ENCODE measurements at places on chromosomes 16 and 17.

DNA sequence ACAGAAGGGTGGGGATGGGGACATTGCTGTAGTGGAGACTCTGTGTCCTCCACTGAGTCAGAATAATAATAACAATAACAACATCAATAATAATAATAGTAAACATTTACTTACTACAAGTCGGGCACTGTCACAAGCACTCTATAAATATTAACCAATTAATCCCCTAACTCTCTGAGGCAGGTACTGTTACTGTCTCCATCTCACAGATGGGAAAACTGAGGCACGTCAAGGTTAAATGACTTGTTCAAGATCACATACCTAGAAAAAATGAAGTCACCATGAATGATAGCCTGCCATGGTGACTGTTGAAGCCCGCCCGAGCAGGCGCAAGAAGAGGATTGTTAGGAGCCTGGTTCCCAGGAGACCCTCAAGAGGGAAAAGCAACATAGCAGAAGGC lies 10.2 kb downstream of the PRR29 start:
- DNase-seq, result no peak

- DNase-seq, result peak; percentile 31
Observed at GRCh38 chr16:22948603-22949368, 134.8 kb downstream of the HS3ST2 start.

DNA sequence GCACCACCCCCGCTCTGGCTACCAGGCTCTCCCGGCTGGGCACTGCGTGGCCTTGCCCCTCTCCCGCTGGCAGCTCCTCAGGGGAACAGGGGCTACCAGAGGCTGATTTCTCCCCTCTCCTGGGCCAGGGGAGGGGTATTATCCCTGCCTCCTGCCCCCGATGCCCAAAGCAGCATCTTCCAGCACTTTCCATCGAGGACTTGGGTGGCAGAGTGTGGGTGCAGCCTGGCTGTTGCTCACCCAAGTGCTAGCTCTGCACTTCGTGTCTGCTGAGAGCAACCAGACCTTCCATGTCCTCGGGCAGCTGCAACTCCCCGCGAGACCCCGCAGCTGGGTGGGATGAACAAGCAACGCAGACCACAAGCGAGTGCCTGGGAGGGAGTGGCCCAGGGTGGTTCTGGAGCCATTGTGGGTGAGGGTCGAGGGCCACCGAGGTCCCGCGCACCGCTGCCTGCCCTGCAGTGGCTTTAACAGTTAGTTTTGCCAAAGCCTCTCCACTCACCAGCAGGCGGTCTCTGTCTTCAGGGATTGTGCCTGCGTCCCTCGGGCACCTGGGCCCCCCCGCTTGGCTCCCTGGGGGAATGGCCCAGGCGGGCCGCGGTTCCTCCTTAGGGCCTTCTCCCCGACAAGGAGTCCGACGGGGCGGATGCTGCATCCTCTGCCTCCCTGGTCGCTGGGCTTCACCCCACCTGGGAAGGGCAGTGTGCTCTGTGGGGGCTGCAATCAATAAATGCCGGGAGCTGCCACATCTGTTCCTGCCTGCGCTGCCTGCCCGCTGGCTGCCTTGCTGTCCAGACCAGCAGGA lies 8.4 kb downstream of the SLC25A10 start:
- DNase-seq, result no peak

GRCh38 chr17:41287050-41287449 lies 11.6 kb downstream of the KRTAP9-7 start:
- DNase-seq, result no peak

DNA sequence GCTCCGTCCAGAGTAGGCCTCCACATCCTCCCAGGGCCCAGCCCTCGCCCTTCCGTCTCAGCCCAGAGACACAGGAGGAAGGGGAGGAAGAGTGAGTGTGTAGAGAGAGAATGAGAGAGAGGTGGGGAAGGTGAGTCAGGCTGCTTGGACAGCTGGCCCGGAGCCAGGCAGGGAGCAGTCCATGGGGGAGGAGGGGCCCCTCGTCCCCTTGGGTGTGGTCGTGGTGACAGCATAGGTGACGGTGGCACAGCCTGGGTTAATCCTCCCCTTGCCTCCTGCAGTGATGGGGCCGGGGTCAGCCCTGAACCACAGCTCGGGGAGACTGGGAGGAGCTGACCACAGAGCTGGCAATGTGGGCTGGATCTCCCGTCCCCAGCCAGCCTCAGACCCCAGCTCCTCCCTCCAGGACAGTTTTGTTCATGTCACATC lies 36.5 kb downstream of the FA2H start:
- no peak for DNase-seq

DNA sequence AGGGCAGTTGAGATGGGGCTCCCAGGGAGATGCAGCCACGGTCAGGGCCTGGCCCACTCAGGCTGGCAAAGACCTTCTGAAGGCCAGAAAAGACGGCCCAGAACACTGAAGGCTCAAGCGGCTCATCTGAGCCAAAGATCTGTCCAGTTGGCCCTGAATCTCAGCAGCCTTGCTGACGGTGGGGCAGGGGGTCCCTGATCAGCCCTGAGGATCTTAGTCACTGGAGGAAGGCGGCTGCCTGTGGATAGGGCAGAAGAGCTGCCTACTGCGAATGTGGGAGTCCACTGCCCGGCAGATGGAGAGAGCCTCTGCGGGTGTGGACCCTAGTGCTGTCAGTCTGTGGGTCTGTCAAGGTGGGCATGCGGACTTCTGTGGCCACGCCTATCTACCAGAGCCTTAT lies 1738.2 kb downstream of the TP53TG3F start:
- DNase-seq, result no peak

GRCh38 chr16:48602356-48603014 lies 7.5 kb downstream of the N4BP1 start:
- DNase-seq, result no peak

GRCh38 chr16:85026703-85027102 lies 892 bp upstream of the KIAA0513 start:
- DNase-seq, result no peak

DNA sequence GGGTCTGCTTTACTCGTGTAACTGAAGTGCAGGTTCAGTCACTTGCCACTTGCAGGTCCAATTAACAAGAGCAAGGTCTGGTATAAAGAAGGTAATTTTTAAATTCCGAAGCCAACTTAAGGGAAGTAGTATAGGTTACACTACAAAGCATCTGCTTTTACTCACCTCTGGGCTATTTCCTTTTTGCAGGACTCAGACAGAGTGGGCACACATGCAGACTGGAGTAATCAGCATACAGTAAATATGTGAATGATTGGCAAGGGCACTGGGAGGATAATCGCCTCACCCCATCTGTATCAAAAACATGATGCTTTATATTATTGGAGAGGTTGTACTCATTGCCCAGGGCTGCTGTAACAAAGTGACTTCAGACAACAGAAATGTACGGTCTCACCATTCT lies 160.1 kb upstream of the CDH5 start:
- DNase-seq, result no peak

DNA sequence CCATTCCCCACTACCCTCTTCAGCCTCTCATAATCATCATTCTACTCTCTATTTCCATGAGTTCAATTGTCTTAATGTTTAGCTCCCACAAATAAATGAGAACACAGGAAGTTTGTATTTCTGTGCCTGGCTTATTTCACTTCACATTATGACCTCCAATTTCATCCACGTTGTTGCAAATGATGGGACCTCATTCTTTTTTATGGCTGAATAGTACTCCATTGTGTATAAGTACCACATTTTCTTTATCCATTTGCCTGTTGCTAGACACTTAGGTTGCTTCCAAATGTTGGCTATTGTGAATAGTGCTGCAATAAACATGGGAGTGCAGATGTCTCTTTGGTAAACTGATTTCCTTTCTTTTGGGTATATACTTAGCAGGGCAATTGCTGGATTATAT lies 42.3 kb downstream of the ERCC4 start:
- DNase-seq, result no peak

- no peak for DNase-seq
Observed at GRCh38 chr16:80788027-80788426, 16.4 kb downstream of the CDYL2 start.

DNA sequence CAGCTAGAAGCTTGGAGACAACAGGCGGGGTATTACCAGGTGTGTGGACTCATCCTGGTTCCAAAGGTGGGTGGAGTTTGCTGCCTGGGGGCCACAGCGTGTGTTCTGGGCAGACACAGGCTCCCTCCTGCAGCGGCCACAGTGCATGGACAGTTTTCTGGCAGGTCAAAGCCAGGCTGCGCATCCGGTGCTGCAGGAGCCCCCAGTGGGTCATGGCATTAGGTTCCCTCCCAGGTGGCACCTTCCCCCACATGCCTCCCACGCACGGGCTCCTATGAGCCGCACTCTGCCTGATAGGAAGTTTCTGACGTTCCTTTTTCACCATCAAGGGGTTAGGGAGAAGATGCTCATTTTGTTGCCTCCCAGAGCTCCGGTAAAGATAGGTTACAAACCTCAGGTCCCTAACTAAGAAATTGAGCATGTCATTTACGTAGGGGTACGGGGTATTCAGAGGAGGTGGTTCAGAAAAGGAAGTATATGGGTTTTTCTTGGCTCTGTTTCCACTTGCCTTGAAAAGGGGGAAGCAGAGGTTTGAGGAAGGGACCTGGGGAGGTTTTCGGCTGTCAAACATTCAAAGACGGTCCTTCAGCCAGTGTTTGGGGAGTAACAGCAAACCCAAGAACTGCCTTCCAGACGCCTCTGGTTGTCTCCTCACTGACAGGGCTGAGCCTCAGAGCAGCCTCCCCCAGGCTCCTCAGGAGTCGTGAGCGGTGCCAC lies 32.7 kb upstream of the NAT9 start:
- DNase-seq, result no peak

DNA sequence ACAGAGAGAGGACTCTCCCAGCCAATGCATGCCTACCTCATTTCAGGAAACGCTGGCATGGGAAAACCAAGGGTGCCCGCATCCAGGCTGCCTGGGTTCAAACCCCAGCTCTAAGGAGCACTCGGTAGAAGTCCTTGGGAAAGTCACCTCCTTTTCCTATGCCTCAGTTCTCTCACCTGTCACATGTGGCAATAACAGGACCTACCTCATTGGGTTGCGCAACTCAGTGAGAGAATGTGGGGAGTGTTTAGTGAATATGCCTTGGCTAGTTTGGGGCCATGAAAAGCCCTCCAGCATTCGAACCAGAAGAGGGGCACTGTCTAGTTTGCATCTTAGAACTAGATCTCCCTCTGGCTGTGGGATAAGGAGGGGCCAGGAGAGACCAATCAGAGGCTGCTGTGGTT lies 9.0 kb upstream of the NXPH3 start:
- DNase-seq, result no peak

DNA sequence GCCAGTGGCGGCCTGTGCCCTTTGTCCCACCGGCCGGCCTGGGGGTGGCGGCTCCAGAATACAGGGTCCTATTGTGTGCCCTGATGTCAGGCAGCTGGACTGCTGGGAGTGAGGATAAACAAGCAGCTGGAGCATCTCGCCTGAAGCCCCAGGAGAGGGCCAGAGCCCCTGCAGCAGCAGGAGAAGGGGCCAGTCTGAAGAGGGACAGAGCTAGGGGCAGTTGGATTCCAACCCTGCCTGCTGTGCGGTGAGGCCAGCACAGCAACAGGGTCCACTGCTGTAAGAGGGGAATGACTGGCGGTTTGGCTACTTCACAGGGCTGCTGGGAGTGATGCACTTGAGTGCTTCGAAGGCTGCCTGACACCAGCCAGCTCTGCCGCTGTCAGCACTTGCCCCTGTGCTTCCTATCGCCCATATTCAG lies 25.0 kb downstream of the RAB11FIP4 start:
- peak; percentile 98 for DNase-seq

DNA sequence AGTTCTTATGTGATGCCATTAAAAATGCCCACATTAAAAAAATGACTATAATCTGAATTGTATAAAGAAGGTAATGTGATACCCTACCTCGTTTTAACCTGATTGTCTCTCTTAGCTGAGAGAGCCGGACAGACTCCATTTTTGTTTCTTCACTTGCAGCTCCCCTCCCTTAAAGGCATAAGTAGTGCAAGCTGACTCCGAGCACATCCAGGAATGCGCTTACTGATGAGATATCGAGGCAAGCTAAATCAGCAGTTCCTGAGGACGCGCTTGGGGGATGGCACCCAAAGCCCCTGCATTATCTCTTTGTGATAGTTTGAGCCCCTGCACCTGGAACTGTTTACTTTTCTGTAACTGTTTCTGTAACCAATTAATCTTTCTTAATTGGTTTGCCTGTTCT lies 6.3 kb downstream of the KRT24 start:
- DNase-seq, result no peak

DNA sequence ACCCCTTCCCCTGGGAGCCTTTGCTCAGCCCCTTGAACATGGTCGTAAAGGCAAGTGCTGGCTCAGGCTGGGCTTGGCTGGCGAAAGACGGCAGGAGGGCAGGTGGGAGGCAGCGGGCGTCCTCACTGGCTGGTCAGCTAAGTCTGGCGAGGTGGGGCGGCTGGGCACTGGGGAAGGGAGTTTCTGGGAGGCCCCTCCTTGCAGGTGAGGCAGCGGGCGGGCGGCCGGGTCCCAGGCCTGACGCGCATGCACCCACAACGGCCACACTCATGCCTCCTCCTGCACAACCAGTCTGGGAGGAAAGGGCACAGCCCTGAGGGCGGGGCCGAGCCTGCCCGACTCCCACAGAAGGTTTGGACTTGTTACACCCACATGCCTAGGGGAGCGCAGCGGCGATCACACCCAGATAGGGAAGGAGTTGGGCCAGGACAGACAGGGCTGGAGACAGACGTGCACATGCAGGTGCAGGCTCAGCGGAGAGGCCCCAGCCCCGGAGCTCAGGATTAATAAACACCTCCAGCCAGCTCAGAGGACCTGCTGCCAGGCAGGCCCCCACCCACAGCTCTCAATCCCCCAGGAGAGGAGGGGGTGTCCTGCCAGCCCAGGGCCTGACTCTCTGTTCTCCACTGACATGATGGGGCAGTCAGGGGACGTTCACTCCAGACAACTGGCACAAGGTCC lies at the start of gene EVPL:
TSS of gene EVPL (minus strand) at position 148 of the 681 bp plus-strand sequence. CDS start at position 40, 108 bp downstream.
- no peak for DNase-seq

DNA sequence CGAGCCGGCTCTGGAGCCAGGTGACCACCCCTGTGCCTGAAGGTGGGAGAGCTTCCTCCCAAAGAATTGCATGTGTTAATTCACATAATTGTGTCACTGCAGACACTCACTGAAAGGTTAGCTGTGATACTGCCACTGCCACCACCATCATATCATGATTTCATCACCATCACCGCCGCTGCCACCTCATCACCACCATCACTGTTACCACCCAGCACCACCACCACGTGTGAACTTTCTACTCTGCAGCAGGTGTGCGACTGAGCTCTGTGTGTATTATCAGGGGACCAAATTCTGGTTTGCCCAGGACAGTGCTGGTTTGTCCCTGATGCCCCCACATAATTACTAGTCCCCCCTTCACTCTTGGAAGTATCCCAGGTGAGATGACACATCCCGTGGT lies 15.2 kb downstream of the BCAR1 start:
- no peak for DNase-seq

DNA sequence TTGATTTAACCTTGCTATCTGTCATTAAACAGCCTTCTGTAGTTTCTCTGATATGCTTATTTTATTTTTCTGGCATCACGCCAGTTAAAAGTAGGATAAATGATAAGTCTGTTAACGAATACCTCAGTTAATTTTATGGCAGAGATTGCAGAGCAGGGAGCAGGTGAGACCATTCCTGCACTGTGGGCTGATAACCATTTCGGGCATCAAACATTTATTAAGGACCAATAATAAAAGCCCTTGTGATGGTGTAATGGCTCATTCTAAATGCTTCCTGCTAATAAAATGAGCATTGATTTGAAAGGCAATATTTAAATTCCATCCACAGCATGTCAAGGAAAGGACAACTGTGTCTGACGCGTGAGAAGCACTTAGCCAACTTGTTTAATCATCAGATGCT lies 94.1 kb downstream of the ASIC2 start:
- DNase-seq, result no peak

GRCh38 chr16:75254359-75254837 lies 3.0 kb upstream of the BCAR1 start:
- DNase-seq, result no peak

GRCh38 chr17:66306446-66306845 lies 4.0 kb downstream of the PRKCA start:
- no peak for DNase-seq

All from globus pallidus (tissue), 1 donor.